ENCODE measurements at places on chromosomes 6 and 20.

GRCh38 chr6:119890470-119890869, 540.9 kb upstream of the MAN1A1 start:
- H3K36me3 ChIP-seq: no peaks in the 10 kb centered on the region
- H3K4me3 ChIP-seq: no peak overlapping the region
- no peaks in the 10 kb centered on the region for H3K27me3 ChIP-seq
- H3K4me1 ChIP-seq: no peaks in the 10 kb centered on the region
- DNase-seq: no peak
- no peak overlapping the region for H3K27ac ChIP-seq

DNA sequence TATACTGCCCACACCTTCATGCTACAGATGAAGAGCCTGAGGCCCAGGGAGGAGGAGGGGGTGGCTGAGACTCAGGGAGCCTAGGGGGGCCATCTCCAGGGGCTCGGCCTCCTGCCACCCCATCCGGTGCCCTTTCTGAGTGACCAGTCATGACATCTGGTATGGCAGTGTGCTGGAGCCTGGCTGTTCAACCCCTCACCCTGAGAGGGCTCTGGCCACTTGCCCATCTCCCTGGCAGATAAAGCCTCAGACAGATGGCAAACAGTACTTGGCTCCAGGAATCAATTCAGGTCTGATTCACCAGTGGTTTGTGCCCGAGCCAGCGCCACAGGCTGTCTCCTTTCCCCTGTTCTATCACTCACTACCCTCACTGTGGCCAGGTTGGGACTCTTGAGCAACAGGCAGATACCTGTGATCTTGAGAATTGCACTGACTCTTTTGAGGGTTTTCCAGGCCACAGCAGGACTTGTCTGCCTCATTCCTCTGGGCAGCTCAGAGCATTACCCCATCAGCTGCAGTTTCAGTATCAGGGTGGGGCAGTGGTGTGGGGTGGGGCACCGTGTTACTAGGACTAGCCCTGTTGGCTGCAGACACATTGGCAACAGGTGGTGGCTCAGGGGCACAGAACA, 22.8 kb downstream of the SRSF3 start:
- H3K4me1 ChIP-seq: peaks cover 5% of the 10 kb centered on the region
- no peak overlapping the region for H3K4me3 ChIP-seq
- no peak overlapping the region for H3K27ac ChIP-seq
- DNase-seq: no peak
- H3K27me3 ChIP-seq: no peaks in the 10 kb centered on the region

DNA sequence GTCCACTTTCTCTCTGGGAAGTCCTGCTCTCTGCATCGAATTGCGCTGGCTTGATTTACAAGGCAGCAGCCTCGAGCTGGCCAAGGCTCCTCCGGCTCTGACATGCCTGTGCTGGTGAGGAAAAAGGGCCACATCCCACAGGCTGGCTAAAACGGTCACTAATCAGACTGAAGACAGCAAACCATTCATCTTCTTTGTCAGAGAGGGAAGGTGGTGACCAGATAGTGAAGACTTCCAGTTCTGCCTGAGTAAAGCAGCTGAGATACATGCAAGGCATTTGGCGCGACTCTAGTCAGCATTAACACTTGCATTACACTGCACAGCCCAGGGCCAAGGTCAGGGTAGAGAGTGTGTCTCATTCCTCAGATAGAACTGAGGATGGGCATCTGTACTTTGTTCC, 203.2 kb upstream of the MAP3K7 start:
- DNase-seq: no peak
- H3K27me3 ChIP-seq: no peaks in the 10 kb centered on the region
- H3K4me1 ChIP-seq: peaks cover 3% of the 10 kb centered on the region
- H3K36me3 ChIP-seq: no peaks in the 10 kb centered on the region
- H3K27ac ChIP-seq: no peak overlapping the region

- H3K27ac ChIP-seq: no peak overlapping the region
- H3K4me3 ChIP-seq: no peak overlapping the region
- no peaks in the 10 kb centered on the region for H3K27me3 ChIP-seq
These were observed 22.7 kb downstream of the DSE start for GRCh38 chr6:116393430-116393829.

Data from common myeloid progenitor, CD34-positive (primary cell).